ENCODE measurements at places on chromosomes 12 and 14. TPM values are rescaled to one million over a fixed set of nuclear protein-coding genes. Genes with fewer than 3 reads are reported as not detected.
A peak's percentile ranks its signal among the peaks of the same experiment; 100 is the strongest.

The RNF212B gene
- not detected for total RNA-seq

DNA sequence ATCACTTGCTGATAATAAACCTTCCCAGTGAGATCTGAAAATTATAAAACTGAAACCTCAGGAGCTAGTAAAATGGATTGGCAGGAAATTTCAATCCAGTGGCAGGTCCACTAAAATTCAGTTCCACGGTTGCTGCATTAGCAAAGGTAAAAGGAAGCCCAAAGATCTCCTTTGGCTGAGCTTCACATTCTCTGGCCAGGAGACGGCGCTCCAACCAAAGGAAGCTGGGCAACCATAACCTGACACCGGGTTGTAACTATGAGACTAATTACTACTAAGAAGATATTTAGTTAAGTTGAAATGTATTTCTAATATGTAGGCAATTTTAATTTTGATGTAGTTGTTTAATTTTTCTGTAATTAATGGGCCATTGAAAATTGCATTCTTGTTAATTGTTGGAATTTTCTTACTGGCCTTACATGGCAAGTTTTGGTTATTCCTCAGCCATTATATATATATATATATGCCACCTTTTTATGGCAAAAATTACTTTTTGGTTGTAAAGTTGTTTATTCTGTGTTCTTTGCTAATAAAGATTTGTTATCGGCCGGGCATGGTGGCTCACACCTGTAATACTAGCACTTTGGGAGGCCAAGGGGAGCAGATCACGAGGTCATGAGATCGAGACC is 17.0 kb downstream of the OR8S1 start:
- DNase-seq: peak; percentile 16

The ZNF891 gene
- total RNA-seq: 1.0 TPM

The OR4M1 gene
- total RNA-seq: not detected

All from LHCN-M2 (cell line).